Neural crest cell (in vitro differentiated cells): ENCODE measurements at places on chromosomes 13 and 19. TPM values are rescaled to one million over a fixed set of nuclear protein-coding genes. Genes with fewer than 3 reads are reported as not detected.

- DNase-seq: no peak
These were observed 37.1 kb upstream of the ISYNA1 start for GRCh38 chr19:18475004-18475453.

DNA sequence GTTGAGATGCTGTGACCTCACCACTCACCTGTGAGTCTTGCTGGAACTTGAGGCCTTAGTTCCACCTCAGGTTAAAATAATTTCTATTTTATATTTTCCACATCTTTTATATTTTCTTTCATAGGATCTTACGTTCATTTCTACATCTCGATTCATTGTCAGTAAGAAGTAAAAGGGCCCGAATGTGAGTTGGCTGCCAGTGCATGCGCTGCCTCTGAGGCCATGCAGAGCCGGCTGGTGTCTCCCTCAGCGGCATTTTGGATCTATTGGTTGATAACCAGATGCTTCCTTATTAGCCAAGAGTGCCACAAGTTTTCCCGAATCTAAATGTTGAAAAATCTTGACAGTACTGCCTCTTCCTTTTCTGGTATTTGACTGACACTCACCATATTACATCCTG lies 347.3 kb downstream of the TEX29 start:
- DNase-seq: no peak

DNA sequence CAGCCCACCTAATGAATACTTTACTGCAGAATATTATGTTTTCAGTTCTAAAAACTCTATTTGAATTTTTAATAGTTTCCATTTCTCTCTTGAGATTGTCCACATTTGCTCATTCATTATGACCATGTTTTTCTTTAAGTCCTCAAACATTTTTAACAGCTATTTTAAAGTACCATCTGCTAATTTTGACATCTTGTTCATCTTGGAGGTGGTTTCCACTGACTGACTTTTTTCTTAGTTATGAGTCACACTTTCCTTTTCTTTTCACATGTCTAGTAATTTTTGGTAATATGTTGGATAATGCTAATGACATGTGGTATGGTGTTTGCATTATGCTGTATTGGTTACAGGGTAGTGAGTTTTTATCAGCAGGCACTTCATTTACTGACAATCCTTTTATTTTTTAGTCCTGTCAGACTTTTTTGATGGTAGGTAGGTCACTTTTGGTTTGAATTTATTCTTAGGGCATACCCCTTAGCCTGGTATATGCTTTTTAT lies 15.4 kb upstream of the ESD start:
- no peak for DNase-seq

- DNase-seq: peak; percentile 79
These were observed 412.6 kb downstream of the KCTD12 start for GRCh38 chr13:76473552-76474134.

- no peak for DNase-seq
These were observed 42.0 kb upstream of the TM9SF2 start for GRCh38 chr13:99459099-99459850.

GRCh38 chr19:10836479-10837330 lies 693 bp upstream of the TMED1 start:
- no peak for DNase-seq

DNA sequence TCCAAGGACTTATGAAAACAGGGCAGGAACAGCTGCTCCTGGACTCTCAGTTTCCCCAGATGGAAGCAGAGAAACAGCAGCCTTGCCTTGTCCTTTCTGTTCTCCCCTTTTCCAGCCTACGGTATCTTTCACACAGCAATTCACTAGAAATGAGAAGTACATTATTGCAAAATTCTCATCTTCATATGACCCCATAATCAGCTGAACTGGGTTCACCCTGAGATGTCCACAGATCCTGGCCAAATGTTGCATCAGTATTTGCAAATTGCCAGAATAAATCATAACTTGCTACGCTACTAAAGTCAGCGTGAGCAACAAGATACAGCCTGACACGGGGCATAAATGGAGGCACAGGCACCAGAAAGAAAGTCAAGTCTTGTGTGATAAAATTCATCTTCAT lies 16.1 kb downstream of the VSTM1 start:
- DNase-seq: no peak

GRCh38 chr19:16328824-16329482 lies 4.3 kb downstream of the KLF2 start:
- no peak for DNase-seq

GRCh38 chr19:4052114-4052992 lies 14.3 kb downstream of the ZBTB7A start:
- no peak for DNase-seq

GRCh38 chr19:29896802-29897201 lies 45.2 kb upstream of the URI1 start:
- no peak for DNase-seq

GRCh38 chr19:5774921-5775320 lies 9.6 kb downstream of the PRR22 start:
- no peak for DNase-seq

- DNase-seq: no peak
These were observed 2.5 kb downstream of the IGFL1 start for GRCh38 chr19:46232029-46232428.

- no peak for DNase-seq
These were observed 401.2 kb downstream of the IRS2 start for GRCh38 chr13:109385242-109385560.

DNA sequence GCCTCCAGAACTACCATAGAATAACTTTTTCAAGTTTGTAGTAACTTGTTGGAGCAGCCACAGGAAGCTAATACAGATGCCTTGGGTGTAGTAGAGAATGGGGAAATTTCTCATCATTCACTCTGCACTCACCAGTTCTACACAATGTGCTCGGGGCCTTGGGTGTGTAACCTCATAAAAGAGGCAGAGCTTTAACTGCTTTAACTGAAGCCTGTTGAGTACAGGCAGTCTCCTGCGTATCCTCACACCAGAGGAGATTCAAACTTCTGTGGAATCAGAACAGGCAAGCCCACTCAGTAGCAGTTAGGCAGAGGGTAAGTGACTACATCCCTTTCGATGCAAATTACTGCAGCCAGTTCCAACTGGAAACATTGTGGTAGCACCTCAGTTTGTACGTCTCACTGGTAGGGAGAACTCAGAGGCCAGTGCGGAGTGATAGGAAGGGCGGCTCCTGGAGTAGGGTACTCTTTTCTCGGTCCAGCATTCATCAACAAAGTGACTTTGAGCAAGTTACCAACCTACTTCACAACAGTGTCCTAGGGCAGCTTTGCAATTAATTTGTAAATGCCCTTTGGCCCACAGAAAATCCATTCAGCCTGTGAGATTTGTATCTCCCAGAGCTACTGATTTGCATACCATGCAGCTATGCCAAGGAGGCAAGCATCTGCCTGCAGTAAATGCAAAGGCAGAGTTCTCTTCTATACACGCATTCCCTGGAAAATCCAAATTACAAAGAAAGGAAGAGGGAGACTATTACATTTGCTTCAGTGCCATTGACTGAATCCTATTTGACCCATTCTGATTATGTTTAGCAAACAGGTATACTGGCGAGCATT lies 904.3 kb downstream of the DIAPH3 start:
- DNase-seq: no peak

GRCh38 chr19:30563691-30564090 lies 191.5 kb downstream of the ZNF536 start:
- DNase-seq: no peak

GRCh38 chr13:112464720-112465119 lies 88.6 kb downstream of the SPACA7 start:
- DNase-seq: no peak

- DNase-seq: no peak
These were observed 1135.0 kb downstream of the SLITRK1 start for GRCh38 chr13:82747291-82747690.

- no peak for DNase-seq
These were observed 1335.3 kb downstream of the EFNB2 start for GRCh38 chr13:105200181-105200580.

GRCh38 chr19:8528500-8528899 lies 14.5 kb upstream of the ZNF414 start:
- no peak for DNase-seq

DNA sequence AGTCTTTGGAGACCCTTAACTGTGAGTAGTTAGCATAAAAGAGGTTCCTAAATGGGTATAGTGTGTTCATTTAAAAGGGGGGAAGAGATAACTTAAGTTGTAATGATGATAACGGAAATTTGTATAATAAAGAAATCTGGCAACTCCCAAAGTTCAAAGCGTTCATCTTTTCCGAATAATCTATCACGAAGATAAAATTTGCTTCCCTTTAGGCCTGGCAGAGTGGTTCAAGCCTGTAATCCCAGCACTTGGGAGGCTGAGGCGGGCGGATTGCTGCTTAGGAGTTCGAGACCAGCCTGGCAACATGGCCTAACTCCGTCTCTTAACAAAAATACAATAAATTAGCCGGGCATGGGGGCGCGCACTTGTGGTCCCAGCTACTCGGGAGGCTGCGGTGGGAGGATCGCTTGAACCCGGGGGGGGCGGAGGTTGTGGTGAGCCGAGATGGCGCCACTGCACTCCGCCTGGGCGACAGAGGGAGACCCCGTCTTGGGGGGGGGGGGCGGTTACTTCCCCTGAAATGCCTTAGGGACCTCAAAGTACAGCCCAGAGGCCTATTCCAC lies 934 bp downstream of the N4BP2L2 start:
- DNase-seq: peak; percentile 5

DNA sequence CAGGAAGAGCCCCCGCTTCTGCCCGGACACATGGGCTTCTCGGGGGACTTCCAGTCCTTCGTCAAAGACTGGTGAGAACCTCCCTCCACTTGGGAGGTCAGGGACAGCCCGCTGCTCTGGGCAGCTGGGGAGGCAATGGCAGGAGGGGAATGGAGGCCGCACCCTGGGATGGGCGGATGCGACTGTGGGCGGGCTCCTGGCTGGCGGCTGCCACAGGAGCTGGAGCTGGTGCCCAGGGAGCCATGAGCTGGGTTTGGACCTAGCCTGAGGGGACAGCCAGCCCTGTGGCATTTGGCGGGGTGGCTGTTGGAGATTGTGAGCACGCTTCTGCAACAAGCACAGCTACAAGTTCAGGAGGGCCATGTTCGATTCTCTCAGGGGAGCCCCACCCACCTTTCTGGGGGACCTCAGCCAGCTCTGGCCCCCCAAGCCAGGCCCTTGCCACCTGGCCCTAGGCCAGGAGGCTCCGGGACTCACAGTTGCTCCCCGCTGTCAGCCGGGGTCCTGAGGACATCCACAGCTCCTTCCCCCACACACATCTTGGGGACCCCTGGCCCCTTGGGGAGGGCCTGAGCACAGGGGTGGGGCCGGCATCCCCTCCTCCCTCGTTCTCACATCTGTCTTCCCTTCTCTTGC lies 3.0 kb upstream of the TGFBR3L start:
- no peak for DNase-seq

- DNase-seq: no peak
These were observed 287.2 kb downstream of the FOXO1 start for GRCh38 chr13:40379196-40379595.

The PODNL1 gene
- 0.14 and 0.42 TPM in 2 replicates for total RNA-seq

The ZNF728 gene
- not detected in 2 replicates for total RNA-seq

The TIMM29 gene
- 28.0 and 30.1 TPM in 2 replicates for total RNA-seq

The LTBP4 gene
- total RNA-seq: 125 TPM in 2 replicates

The PALM3 gene
- 5.2 and 5.7 TPM in 2 replicates for total RNA-seq

The CCDC169 gene
- 1.7 and 3.5 TPM in 2 replicates for total RNA-seq

The GPR12 gene
- 0.14 TPM in 2 replicates for total RNA-seq

The RUBCNL gene
- 29.7 and 36.4 TPM in 2 replicates for total RNA-seq

The SIX5 gene
- 36.8 and 38.6 TPM in 2 replicates for total RNA-seq

The POU2F2 gene
- 2.3 and 2.5 TPM in 2 replicates for total RNA-seq

The RASGRP4 gene
- 0.43 and 0.58 TPM in 2 replicates for total RNA-seq
